AG08396 (cell line): ENCODE measurements at places on chromosomes 6 and 20.

DNA sequence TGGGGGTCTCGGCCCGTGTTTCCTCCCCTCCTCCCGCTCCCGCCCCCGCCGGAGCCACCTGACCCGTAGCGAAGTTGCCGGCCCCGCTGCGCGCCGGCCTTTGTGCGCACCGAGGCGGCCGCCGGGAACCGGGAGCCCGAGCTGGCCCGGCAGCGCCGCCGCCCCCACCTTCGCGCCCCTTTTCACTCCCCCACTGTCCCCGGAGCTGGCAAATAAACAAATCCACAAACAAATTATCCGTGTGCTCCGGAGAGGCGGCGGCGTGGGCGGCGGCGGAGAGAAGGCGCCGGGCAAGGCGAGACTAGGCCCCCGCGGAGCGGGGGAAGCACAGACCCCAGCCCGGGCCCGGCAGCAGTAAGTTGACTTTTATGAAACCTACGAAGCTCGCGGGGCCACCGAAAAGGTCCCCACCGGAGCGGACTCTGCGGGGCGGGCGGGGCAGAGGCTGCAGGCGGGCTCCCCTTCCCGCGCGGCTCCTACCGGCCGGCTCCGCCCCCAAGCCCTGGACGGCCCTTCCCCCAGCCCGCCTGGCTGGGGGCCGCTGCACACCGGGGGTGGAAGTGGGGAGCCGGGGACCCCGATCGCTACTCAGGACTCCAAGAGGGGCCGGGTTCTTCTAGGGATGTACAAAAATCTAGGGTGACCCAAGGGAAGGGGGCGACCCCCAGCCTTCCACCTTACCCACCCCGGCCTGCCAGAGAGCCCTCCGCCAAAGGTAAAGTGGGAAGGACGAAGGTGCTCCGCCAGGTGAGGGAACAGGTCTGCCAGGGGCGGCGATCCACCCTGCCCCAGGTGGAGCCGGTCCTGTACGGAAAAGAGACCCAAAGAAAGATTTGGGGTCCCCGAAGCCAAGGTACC lies 40.7 kb downstream of the YTHDF1 start:
- DNase-seq: no peak

DNA sequence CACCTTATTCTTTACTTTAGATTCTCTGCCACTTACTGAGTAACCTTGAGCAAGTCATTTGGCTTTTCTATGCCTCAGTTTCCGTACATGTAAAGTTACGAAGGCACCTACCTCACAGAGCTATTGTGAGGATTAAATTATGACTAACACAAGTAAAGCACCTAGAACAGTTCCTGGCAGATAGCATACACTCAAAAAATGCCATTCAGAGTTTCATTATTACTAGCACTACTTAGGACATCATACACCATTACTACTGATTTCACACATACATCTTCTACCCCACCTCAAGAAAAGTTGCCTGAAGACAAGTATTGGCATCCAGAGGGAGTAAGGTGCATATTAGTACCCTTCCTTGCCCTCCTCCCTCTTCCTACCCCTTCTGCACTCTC lies 107.8 kb downstream of the OGFRL1 start:
- DNase-seq: no peak

DNA sequence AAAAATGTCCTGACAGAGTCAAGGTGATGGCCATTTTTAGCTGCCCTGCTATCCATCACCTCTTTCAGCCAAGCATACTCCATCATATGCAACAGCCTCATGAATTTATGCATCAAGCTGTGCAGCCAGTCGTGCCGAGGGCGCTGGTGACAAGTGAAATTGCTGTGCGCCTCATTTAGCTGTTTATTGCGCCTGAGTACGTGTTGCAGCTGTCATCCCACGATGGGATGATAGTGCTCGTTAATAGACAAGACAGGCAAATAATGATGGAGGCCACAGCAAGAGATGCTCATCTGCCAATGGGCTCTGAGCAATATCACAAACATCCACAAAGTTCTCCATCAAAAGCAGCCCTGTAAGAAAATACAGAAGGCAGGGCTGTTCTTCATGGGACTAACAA lies 562.3 kb upstream of the POU3F2 start:
- DNase-seq: no peak

GRCh38 chr20:40785346-40785745 lies 96.3 kb upstream of the MAFB start:
- no peak for DNase-seq

DNA sequence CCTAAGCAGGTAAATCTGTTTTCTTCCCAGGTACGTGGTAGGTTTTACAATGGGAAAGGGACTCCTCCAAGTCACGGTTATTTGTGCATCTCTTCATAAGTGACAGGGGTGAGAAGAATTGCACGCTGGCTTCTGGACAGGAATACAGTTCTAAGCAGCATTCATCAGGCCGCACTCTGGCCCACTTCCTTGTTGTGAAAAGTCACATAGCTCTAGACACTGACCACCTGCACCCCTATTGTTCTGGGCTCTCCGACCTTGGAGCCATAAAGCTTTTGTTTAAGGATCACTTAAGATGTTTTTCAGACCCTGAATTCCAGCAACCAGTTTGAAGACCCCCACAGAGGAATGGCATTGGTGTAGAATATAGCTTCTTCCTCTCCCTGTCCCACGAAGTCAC lies 31.4 kb downstream of the RAMACL start:
- no peak for DNase-seq

DNA sequence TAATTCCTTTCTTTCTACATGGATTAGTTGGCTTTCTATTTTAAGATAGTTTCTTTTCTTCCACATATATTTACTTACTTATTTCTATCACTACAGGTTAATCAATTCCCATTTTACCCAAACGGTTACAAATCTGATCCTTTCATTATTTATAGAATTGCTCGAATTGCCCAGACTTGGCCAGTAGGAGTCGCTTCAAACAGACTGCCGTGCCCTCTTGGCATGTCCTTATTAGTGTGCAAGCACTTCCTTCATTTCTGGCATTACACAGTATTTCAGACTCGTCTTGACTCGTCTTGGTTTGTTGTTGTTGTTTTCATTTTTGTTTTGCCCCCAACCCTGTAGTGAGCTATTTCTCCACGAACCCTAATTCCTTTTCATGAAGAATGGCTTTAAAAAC lies 74.6 kb downstream of the SAMD3 start:
- DNase-seq: no peak

DNA sequence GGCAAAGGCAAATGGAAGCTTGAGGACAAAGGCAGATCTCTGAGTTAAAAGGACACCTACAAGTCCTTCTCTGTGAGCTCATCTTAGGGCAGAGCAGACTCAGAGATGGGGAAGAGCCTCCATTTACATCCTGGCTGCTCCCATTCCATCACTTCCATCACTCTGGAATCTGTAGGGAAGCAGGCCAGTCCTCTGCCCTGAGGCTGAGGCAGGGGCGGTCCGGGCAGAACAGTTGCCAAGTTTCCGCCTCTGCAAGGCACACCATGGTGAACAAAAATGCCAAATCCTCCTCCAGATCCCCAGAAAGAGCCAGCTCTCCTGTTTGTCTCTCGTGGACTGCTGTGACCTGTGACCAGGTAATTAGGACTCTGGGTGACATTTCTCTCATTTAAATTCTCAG lies 209.6 kb upstream of the SSTR4 start:
- DNase-seq: no peak

DNA sequence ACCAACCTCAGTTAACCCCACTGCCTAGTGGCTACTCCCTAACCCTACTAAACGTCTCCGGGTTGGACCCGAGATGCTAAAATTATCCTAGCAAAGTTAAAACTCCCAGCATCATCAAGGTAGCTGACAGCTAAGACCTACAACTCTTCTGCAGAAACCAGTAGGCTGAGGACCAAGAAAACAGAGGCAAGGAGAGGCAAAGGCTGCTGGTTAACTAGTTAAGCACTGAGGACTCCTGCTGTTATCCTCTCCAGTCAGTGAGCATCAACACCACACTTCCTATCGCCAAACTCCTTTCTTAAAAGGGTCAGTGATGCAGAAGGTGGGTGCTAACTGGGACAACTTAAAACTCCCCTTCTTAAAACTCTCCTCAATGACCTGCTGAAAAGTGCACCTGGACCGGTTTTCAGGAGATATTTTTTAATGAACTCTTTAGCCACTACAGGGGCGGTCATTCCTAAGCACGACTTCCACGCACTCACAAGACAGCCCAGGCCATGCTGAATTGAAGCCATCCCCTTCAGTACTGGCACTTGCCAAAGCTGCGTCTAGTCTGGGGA lies 1.7 kb downstream of the TRERF1 start:
- DNase-seq: no peak

DNA sequence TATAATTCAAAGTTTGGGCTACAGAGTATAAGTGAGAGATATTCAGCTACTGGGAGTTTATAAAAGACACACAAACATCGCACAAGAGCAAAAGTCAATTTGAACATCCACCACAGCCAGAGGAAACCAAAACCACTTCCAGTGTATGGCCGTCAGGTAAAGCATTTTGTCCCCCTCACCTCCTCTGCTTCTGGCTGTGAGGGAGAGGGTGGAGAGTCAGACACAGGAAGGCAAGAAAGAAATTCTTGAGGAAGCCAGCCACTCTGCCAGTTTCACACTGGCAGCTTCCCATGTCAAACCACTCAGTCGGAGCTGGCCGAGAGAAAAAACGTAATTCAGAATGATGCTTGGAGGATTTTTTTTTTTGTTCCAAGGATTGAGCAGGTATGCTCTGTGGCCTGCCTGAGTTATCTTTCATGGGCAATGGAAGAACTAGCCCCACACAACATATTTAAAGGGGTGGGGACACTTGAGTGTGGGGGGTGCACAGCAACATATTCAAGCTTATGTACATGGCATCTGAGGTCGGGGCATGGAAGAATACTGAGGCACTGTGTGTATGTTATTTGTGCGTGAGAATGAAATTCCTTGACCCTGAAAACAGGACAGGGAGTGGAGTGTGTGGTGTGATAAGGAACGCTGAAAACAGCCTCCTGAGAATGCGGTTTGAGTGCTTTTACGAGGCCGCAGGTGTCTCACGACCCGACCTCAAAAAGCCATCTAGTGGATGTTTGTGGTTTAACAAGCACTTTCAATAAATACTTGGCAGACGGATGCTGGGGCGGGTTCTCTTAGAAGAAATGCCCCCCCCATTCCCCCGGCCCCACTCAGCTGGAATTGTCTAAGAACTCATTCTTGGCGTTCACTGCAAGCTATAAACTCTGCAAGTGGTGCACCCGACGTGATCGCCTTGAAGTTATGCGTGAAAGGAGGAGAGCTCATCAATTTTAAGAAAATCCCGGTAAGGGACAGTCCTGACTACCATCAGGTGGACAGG lies 27.5 kb upstream of the ZBTB22 start:
- peak; percentile 61 for DNase-seq

DNA sequence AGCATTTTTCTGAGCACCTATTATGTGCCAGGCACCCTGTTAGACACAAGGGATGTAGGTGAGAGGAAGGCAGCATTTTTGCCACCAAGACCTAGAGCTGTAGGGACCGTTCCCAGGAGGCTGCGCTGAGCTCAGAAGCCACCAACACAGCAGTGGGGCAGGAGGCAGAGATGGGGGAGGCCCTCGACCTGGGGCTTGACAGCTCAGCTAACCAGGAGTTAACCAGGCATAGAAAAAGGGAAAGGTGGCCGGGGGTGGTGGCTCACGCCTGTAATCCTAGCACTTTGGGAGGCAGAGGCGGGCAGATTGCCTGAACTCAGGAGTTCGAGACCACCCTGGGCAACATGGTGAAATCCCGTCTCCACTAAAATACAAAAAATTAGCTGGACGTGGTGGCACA lies 29.5 kb downstream of the KIF25 start:
- DNase-seq: no peak

- no peak for DNase-seq
Observed at GRCh38 chr6:115773741-115774140, 286.9 kb downstream of the FRK start.

DNA sequence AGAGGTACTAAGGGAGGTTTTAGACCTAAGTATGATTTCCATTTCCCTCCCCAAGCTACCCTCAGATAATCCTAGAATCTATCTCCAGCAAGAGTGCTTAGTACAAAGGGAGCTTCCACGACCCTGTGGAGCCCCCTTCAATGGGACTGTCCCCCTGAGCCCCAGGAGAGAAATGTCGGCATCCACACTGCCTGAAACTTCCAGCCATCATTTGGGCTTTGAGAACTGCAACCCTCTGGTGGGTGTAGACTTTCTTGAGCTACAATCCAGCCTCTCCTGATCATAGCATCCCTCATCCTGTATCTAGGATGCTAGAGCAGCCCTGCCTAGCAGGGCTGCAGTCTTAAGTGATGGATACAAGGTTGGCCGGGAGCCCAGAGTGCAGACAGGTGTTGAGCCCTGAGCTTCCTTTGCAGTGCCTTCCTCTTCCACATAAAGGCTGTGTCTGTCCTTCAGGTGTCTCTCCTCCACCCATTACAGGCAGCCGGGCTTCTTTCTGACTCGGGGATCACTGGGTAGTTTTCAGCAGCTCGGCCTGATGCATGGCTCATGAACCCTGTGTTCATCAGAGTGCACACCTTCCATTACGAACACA lies 424.5 kb downstream of the PREX1 start:
- no peak for DNase-seq
